ENCODE measurements at places on chromosomes 12 and 14.

DNA sequence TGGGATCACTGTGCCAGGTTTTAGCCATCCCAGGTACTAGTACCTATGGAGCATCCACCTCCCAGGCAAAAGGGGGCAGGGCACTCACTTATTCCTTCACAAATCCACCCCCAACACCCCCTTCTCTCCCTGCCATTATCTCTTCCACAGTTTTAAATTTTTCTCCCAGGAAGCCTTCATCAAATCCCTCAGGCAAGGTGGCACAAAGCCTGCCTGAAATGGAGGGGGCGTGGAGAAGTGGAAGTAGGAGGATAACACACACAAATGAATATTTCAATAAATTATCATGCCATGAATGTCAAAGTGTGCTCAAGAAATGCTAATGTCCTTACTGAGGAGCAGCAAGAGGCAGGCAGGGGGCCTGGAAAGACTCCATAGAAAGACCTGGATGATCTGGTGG is 4.7 kb upstream of the CHST11 start:
- DNase-seq: no peak

DNA sequence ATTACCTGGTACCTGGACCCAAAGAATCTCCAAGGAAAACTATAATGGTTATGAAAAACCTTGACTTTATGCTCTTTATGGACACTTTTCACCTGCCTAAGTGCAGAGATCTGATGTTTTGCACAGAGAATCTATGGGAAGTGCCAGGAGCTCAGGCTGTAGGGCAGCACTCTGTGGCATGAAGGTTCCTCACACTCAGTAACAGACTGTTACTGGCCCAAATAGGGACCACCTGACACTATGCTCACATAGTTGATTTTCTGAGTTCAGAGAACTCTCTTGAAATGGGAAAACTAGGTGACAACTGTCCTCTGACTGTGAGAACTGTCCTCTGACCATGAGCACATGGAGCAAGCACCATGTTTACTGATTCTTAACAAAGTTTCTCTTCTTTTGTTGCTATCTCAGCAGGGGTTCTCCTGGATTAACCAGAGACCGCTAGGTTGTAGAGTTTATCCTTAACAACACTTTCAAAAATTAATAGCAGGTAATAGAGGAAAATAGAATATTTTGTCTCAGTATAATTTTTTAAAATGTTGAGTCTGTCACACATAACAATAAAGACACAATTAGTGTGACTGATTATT is 101.6 kb downstream of the STXBP6 start:
- DNase-seq: no peak

DNA sequence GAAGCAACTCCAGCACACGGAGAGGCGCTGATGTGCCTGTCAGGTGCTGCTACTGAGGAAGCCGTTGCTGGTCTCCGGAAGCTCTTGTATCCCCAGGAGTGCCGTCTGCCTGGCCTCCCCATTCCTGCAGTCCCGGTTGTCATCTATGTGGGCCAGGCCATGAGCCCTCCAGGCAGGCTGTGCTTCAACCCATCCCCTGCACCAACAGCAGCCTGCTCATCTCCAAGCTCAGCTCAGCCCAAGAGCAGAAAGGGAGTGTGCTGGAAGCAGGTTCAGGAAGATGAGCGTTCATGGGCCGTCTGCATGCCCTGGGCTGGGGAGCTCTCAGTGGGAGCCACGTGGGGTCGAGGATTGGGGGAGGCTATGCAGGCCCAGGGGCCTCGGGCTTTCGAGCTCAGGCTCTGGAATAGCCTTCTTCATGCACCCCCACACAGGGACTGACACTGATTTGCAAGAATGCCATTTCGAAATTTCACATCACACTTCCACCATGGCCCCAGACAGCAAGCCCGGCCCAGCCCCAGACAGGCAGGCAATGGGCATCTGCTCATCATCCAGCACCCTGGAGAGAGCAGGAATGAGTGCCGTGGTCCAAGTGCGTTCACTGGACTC is 164.5 kb downstream of the KIF26A start:
- DNase-seq: no peak

- DNase-seq: no peak
Observed at GRCh38 chr12:54561164-54561563, 11.8 kb downstream of the PDE1B start.

- DNase-seq: peak; percentile 36
Observed at GRCh38 chr12:52041695-52042123, 9.5 kb upstream of the NR4A1 start.

DNA sequence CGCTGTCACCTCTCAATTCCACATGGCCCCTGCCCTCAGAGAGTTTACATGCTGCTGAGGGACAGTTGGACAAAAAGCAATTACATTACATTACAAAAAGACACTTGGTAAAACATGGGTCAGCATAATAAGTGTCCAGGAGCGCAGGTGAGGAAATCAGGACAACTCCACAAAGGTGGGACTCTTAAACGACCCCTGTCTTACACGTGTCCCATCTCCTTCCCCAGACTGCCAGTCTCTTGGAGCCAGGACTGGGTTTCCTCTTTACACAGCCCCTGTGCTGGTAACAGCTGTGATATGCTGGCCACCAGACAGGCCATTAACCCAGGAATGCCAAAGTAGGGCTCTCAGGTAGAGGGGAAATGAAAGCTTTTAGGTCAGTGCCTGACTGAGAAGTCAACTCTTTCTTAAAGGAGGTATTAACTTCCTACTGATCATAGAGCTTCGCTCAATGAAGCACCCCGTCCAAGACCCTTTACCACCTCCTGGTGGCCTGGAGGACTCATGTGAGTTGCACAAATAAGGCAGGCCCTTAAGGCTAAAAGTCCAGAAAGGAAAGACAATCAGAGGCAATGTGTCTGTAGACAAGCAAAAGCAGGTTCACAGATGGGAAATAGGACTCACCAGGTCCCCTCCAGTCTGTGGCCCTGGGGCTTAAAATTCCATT is 55.5 kb downstream of the ANO2 start:
- DNase-seq: no peak

- DNase-seq: no peak
Observed at GRCh38 chr12:47967461-47968321, 4.3 kb downstream of the TMEM106C start.

DNA sequence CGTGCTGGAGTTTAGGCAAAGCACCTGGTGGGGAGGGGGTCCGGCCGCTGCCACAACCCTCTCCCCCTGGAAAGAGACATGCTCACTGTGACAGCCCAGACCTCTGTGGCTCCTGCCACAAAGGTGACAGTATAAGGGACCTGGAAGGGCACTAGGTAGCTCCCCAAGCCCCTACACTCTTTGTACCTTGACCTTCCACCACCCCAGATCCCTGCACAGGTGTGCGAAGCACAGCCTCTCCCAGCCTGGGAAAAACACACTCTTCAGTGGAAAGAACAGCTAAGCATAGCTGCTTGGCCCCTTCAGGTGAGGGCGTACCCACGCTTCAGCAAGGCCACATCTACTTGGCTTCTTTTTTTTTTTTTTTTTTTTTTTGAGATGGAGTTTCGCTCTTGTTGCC is 4.9 kb upstream of the PLA2G1B start:
- DNase-seq: no peak

DNA sequence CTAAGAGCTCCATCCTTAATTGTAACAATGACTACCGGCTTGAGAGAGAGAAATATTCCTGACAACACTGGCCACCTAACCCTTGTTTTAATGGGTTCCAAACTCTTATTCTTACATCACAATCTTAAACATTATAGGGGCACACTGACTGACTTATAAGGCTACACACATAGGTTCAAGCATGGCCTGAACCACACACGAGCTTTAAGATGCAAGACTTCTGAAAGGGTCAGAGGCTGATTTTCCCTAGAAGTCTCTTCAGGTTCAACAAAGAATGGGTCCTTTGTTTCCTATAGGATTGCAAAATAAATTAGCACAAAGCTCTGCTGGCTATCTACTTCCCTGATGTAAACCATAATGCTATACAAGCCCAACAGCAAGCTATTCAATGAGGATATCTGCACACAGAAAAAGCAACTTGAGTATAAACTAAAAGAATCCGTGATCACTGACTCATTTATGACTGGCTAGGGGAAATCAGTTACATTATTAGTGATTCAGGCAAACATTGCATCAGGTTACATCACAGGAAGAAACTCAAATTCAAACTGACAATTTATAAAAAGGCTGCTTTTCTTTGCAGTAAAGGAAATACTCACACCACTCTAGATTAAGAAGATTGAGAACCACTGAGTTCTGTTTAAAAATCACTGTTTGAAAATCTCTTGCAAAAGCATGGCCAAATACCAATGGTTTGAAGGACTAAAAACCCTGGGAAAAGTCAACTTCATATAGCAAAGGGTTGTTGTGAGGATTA is 8.5 kb downstream of the BTG1 start:
- DNase-seq: no peak

DNA sequence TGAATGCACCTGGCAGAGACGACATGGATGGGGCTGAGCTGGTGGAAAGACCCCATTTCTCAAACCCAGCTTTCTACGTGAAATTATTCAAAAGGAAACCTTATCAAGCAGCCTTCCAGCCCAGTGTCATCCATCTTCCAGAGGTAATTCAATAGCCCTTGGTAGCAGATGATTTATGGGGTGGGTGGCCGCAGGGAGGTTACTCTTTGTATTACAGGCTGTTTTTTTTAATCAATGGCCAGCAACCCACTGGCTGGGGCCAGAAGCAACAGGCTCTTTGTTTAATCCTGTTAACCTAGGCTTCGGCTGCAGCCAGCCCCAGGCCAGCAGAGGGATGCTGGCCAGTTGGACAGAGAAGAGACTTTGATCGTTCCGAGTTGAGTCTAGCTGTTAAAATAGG is 139.8 kb upstream of the SRRM4 start:
- DNase-seq: no peak

GRCh38 chr12:58419905-58420304 is 478.5 kb downstream of the ATP23 start:
- no peak for DNase-seq

- no peak for DNase-seq
Observed at GRCh38 chr12:85060916-85061315, 24.8 kb downstream of the LRRIQ1 start.

GRCh38 chr14:51507906-51508511 is 143.7 kb upstream of the FRMD6 start:
- no peak for DNase-seq

DNA sequence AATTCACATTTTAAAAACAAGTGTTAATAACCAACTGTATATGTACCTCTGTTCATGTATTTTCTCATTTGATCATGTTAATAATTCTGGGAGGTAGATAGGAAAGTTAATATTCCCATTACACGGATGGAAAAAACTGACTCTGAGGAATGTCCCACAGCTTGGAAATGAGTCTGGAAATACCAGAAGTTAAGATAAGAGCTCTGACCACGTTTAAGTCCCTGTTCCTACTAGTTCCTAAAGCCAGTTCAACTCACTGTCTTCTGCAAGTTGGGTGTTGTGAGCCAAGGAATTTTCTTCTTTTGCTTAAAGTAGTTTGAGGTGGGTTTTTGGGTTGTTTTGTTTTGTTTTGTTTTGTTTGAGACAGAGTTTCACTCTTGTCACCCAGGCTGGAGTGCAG is 104.5 kb downstream of the TMEM30B start:
- DNase-seq: no peak

GRCh38 chr12:120388691-120389481 is 19.9 kb upstream of the MSI1 start:
- no peak for DNase-seq

GRCh38 chr12:91778938-91779400 is 366.7 kb downstream of the BTG1 start:
- peak; percentile 25 for DNase-seq

GRCh38 chr12:109738209-109738608 is 24.6 kb downstream of the FAM222A start:
- no peak for DNase-seq

DNA sequence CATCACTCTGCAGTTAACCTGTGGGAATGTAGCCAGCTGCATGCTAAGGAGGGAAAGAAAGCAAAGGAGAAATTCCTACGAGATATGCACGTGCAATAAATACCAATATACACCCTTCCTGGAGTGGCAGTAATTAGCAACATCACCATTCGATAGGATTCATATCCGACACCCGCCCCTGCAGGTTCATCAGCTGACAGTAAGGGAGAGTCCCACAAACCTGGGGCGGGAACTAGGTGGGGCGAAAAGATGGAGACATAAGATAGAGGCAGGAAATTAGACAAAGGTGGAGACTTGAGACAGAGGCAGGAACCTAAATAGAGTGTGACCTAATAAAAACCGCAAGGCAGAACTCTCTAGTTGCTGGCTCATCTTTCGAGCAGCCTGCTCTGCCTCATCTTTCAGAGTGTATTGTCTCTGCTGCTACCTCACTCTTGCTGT is 51.6 kb downstream of the PLEKHG3 start:
- DNase-seq: peak; percentile 34

GRCh38 chr14:60760644-60761364 is 26.2 kb downstream of the MNAT1 start:
- DNase-seq: no peak

DNA sequence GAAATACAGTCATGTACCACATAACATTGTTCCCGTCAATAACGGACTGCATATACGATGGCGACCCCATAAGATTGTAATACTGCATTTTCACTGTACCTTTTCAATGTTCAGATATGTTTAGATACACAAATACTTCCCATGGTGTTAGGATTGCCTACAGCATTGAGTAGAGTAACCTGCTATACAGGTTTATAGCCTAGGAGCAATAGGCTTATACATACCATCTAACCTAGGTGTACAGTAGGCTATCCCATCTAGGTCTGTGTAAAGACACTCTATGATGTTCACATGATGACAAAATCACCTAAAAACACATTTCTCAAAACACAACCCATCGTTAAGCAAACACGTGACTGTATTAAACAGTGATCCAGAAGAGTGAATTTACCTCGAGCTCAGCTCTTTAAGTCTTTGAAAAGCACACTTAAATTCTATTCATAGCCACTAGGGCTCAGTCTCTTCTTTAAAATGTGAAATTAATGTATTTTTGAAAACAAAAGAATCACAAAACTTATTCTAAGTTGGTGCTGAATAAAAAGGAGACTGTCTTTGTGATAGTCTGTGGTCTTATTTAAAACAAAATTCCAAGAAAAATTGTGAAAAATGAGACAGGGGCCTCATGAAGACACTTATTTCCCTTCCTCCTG is 239.1 kb upstream of the ARID2 start:
- DNase-seq: no peak

- DNase-seq: no peak
Observed at GRCh38 chr14:79668951-79669350, 542.4 kb downstream of the DIO2 start.

DNA sequence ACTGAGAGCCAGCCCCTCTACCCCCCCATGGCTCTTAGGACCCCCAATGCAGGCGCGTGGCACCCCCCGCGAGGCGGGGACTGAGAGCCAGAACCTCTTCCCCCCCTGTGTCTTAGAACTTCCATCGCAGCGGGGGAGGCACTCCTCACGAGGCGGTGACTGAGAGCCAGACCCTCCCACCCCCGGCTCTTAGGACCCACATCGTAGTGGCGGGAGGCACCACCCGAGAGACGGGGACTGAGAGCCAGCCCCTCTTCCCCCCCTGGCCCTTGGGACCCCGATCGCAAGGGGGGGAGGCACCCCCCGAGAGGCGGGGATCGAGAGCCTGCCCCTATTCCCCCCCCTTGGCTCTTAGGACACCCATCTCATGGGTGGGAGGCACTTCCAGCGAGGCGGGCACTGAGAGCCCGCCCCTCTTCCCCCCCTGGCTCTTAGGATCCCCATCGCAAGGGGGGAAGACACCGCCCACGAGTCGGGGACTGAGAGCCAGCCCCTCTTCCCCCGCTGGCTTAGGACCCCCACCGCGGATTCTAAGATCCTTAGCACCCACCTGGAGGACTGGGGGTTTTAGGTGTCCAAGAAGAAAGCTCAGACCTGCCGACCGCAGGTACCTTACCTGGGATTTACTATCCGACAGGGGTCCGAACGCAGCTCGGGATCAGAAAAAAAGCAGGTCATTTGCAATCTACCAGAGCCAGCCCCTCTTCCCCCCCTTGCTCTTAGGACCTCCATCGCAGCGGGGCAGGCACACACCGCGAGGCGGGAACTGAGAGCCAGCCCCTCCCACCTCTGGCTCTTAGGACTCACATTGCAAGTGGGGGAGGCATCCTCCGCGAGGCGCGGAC is 44.9 kb downstream of the DDX11 start:
- no peak for DNase-seq
